ENCODE measurements at places on chromosomes 6 and 20.

- no peak for DNase-seq
These were observed 904.3 kb downstream of the PHF3 start for GRCh38 chr6:64539917-64540316.

DNA sequence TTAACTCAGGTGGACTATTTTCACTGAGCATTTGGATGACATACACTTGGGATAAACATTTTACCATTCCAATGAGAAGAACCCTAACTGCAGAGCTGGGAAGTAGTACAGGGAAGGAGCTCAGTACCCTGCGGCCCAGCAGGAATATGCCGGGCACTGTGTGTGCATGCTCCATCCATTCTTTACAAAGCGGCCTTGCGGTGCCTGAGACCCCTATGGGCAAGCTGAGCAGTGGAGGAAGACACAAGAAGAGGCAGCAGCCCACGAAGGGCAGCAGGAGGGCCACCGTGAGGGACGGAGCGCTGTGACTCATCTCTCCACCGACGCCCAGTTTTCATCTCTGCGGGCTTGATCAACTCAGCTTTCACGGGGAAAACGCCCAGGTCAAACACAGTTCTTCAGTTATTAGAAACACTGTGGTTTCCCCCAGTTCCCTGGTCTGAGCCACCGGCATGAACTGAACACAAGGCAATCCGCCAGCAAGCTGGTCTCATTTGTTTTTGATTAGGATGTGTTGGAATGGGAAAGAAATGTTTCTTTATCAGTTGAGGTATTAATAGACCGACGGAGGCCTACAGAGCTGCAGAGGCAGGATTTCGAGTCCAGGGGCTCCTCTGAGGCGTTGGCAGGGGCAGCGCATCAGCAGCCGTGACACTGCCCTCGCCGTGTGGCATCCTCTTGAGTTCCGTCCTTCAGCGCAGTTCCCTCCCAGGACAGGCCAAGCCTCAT, 44.9 kb downstream of the IRF4 start:
- DNase-seq, result no peak

DNA sequence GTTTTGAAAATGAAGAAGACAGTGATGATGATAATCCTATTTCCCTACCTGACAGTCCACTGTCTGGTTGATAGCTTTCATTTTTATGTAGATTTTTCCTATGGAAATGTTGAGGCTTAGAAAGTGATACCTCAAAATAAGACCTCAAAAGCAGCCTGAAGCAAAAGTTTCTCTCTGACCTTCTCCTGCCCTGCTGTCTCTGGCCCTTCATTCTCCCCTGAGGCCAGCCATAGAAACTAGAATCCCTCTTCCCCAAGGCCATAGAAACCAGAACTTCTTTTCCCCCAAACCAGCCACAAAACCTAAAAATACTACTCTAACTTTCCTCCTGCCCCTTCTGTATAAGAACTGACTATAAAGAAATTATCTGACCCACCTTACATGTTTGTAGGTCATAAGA, 52.6 kb upstream of the GCM1 start:
- DNase-seq, result no peak

GRCh38 chr20:25033265-25033923, 24.5 kb downstream of the ACSS1 start:
- DNase-seq, result no peak

Measured in omental fat pad (tissue), 4 donors.